ENCODE measurements at places on chromosomes 11 and 22.

GRCh38 chr11:10488121-10488933, 33.3 kb downstream of the AMPD3 start:
- peak; percentile 65 for ATAC-seq

- no peak for ATAC-seq
Observed at GRCh38 chr11:70292166-70292565, 21.7 kb downstream of the PPFIA1 start.

- peak; percentile 59 for ATAC-seq
Observed at GRCh38 chr11:116519499-116519898, 253.3 kb downstream of the BUD13 start.

DNA sequence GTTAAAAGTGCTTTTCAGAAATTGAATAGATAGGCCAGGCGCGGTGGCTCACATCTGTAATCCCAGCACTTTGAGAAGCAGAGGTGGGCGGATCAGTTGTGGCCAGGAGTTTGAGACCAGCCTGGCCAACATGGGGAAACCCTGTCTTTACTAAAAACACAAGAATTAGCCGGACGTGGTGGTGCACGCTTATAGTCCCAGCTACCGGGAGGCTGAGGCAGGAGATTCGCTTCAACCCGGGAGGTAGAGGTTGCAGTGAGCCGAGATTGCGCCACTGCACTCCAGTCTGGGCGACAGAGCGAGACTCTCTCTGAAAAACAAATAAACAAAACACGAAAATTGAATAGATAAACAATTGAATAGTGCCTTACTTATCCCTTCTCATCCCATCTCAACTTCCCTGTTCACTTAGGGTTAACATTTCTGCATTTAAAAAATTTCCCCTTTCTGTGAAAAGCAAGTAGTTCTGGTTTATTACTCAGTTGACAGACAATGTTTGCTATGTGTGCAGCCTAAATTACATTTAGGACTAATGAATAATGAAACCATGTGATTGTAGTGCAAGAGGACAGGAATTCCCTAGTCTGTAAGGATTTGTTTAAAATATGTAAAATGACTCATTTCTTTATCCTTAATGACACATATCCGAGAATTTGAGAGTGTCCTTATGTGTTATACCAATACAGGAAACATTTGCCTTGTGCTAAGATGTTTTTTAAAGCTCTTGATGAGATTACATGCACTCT, 6.0 kb downstream of the RNF169 start:
- ATAC-seq: peak; percentile 39

GRCh38 chr11:61780581-61781162, 11.7 kb downstream of the TMEM258 start:
- ATAC-seq: no peak

DNA sequence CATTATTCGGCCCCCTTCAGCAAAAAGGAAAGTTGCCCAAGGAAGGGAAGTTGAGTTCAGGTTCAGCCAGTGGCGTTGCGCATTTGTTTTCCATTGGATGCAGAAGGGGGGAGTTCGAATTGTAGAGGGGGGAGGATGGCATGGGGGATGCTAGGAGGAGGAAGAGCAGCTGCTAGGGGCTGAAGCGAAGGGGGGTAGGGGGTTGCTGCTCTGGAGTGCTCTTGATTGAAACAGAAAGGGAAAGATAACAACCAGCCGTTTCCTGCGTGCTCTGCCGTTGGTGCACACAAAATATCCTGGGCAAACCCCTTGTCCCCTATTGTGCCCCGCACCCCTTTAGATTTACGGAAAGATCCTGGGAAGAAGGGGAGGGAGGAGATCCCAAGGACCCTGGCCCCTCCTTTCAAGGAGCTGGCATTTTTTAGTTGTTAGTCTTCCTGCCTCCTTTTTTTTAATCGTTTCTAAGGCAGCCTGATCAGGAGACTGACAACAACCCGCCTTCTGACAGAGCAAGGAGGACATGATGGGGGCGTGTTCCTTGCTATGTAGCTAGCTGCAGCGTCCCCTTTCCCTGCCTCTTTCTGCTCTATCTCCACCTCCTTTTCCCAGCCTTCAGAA, 2.1 kb downstream of the KMT2A start:
- no peak for ATAC-seq

GRCh38 chr11:33016654-33017053, 976 bp downstream of the DEPDC7 start:
- ATAC-seq: no peak

DNA sequence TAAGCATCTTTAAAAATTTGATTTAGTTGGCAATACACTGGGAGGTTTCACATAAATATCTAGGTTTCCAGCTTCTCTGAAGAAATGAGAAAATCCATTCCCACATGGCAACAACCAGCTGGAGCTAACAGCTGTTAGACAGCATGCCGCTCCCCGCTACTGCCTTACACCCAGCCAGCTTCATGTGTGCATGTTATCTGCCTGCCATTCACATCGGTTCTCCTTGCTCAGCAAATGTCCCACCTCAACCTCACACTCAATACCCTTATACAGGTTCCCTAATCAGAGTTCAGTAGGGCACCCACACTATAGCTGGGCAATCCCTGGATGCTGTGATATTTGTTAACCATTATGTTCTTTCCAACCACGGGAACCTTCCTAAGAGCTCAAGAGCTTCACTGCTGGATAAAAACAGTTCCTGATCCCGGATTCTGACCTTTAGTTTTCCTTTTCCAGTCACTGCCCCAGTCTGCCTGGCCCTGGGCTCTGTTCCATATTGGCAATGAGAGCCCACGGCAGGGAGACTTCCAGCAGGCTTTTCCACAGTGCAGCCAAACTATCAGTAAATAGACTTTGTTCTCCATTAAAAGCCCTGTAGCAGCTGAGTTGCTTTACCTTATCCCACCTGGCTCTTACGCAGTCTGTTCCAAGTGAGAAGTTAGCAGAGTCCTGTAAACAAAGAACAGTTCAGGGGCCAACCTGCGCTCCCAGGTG, 8.6 kb downstream of the RPUSD4 start:
- ATAC-seq: no peak

DNA sequence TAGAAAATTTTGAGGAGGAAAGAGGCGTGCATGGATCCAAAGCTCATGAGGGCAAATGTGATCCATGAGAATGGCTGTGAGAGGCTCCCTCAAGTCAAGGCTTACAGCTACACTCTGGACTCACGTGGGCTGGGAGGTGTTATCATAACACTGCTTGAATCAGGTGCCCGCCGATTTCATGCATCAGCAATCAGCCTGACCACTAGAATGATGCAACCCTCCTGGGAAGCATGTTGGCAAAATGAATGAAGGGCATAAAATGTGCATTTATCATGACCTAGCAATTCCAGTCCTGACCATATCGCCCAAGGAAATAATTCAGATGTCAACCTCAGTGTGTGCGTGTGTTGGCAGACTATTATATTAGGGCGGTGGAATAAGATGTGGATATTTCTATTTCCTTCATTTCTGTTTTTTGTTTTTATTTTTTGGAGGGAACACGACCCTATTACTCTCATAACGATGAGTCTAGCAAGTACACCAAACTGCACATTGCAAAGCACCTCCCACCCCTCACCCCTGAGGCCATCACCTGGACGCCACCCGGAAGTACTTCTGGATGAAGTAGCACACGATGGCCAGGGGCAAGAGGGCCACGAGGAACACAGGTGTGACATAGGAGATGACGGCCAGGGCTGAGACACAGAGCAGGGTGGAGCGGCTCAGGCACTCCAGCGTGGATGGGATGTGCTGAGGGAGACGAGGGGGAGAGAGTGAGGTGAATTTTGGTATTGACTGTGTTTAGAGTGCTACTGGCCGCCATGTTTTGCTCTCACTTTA, 15.7 kb upstream of the KCNJ11 start:
- ATAC-seq: no peak

GRCh38 chr11:102292933-102293332, 24.4 kb upstream of the BIRC3 start:
- no peak for ATAC-seq

GRCh38 chr11:97109078-97109477, 719.3 kb downstream of the JRKL start:
- ATAC-seq: no peak

GRCh38 chr11:130533871-130534270, 85.4 kb downstream of the ADAMTS15 start:
- ATAC-seq: no peak

DNA sequence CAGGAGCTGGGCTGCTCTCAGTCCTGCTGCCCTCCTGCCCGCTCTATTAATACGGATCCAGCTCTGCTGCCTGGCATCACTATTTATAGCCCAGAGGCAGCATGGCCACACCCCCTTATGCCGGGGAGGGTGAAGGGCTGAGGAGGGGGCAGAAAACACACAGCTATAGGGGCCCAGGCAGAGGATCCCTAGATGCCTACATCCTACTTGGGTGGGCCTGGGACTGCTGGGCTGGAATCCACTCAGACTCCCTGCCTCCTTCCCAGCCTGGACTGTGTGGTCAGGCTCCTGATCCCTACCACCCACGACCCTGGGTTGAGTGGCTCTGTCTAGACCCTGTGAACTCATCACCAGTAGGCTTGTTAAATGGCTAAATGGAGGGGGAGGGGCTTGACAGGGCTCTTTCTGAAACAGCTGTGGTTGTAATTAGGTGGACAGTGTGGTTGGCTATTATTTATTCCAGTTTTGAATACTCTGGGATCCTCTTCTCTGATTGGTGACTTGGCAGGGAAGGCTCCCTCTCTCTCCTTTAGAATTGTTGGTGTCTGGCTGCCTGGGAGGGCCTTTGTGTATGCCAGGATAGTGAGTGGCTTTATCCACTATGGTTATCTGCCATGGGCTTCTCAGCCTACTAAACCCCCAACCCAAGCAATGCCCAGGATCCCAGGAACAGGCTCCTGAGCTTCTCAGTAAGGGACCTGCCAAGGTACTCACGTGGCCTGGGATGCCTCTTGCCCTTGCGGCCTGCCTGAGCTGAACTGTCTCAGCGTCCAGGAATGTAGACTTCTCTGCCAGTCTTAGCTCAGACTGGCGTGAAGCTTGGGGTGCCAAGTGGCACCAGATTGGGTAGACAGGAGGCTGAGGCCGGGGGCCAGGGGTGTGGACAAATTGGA, 15.2 kb downstream of the PHLDB1 start:
- ATAC-seq: no peak

- ATAC-seq: no peak
Observed at GRCh38 chr11:122102426-122102825, 13.6 kb downstream of the BLID start.

GRCh38 chr11:20417771-20418170, 30.3 kb downstream of the PRMT3 start:
- no peak for ATAC-seq

DNA sequence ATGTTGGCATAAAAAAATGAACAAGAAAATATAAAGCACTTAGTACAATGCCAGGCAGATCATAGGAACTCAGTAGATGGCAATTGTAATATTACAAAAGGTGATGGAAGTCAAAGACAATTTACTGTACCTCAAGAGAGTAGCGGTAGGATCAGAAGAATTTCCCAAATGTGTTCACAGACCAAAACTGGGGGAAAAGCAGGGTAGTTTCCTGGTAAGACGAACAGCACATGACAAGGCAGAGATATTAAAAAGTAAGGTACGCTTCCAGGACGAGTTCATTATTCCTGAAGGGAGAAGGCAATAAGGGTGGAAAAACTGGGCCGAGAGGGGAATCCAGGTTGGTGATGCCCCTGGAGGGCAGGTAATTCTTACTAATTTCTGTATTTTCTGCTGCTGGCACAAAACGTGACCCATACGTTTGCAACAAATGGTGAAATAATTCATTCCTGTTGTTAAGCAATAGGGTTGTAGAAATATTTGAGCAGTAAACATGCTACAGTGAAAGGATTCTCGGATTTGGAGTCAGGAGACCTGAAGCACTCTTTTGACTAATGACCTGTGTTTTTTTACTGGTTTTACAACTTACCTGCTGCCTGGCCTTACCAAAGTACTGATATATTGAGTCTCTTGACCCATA, 786 bp upstream of the ANKRD42 start:
- ATAC-seq: no peak

GRCh38 chr22:27714068-27714467, 87.5 kb downstream of the MN1 start:
- ATAC-seq: no peak

GRCh38 chr11:33891714-33892327, at the start of gene LMO2:
Gene LMO2, minus strand, starts transcription at chr11:33892076. Its CDS starts 22,360 bp downstream, at chr11:33869716.
- ATAC-seq: no peak

- no peak for ATAC-seq
Observed at GRCh38 chr11:93694109-93694508, 32.6 kb downstream of the CEP295 start.

GRCh38 chr11:575313-575995, 816 bp upstream of the PHRF1 start:
- ATAC-seq: peak; percentile 75
